ENCODE measurements at places on chromosomes 11 and 22.

DNA sequence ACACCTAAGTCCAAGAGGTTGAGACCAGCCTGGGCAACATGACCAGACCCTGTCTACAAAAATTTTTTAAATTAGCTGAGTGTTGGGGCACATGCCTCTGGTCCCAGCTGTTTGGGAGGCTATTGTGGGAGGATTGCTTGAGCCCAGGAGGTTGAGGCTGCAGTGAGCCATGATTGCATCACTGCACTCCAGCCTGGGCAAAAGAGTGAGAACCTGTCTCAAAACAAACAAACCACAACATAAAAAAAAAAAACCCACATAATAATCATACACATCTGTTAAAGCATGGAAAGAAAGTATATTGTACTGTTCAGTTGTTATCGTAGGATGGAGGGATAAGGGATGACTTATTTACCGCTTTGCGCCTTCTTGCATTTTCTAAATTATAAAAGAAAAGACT lies 35.9 kb upstream of the GRK2 start:
- DNase-seq: no peak

- DNase-seq: no peak
Observed at GRCh38 chr11:41713030-41713429, 253.6 kb upstream of the LRRC4C start.

DNA sequence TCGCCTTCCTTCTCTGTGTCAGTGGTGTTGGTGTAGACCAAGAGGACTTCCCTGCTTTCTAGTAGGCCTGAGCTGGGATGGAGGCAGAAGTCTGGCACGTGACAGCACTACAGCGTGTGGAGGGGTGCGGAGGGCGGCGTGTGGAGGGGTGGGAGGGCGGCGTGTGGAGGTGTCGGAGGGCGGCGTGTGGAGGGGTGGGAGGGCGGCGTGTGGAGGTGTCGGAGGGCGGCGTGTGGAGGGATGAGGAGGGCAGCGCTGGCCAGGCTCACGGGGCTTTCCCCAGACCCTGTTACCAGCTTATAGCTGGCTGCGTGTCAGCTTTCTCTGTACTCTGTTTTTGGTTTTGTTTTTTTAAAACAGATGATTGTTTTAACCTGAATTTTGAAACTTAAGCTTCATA lies 45.7 kb upstream of the CTTN start:
- DNase-seq: no peak

DNA sequence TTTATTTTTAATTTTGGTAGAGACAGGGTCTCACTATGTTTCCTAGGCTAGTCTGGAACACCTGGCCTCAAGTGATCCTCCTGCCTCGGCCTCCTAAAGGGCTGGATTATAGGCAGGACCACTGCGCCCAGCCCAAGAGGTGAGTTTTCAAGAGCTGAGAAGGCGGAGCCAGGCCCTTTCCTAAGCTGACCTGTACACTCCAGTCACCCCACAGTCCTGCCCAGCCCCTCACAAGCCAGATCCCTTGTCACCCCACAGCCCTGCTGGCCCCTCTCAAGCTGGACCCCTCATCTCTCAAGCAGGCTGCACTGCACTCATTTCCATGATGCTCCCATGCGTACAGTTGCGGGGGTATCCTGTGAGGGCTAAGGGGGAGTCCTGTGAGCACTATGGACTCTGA lies 2.9 kb downstream of the DENND6B start:
- DNase-seq: no peak

GRCh38 chr22:30267382-30268302 lies 991 bp upstream of the OSM start:
- DNase-seq: no peak

DNA sequence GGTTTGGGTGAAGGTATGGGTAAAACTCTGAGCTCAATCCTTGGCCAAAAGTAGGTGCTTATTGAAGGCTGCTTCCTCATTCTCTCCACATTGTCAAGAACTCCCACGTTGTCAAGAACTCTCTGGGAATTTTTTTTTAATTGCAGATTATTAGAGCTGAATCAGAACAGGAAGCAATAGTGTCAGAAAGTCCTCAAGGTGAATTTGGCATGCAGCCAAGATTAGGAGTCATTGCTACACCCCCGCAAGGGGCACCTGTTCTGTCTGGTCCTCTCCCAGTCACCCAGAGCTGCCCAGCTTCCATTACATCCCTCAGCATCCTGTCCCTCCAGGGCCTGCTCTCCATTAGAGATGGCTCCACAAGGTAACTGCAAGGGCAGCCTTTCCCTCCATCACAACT lies 996.5 kb downstream of the OPCML start:
- DNase-seq: no peak

DNA sequence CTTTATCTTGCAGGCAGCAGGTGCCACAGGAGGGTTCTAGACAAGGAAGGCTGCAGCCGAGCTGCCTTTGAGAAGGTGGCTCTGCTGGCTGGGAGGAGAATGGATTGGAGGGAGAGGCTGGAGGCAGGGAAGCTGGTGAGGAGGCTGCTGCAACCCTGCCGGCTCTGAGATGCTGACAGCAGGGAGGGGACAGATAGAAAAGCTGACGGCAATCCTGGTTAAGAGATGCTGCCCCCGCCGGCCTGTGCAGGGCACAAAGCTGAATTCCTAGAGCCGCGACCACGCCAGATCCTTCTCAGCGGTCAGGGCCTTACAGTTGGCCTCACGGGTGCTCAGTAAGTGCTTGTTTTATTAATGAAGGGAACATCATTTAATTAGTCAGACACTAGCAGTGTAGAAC lies 105.4 kb downstream of the CACNA1I start:
- DNase-seq: no peak

All from stimulated activated CD4-positive, alpha-beta T cell treated with anti-CD3 and anti-CD28 coated beads, TNF-alpha, amount 100 ng/mL, for 1 hour (primary cell).